ENCODE measurements at places on chromosomes 2 and 18.

DNA sequence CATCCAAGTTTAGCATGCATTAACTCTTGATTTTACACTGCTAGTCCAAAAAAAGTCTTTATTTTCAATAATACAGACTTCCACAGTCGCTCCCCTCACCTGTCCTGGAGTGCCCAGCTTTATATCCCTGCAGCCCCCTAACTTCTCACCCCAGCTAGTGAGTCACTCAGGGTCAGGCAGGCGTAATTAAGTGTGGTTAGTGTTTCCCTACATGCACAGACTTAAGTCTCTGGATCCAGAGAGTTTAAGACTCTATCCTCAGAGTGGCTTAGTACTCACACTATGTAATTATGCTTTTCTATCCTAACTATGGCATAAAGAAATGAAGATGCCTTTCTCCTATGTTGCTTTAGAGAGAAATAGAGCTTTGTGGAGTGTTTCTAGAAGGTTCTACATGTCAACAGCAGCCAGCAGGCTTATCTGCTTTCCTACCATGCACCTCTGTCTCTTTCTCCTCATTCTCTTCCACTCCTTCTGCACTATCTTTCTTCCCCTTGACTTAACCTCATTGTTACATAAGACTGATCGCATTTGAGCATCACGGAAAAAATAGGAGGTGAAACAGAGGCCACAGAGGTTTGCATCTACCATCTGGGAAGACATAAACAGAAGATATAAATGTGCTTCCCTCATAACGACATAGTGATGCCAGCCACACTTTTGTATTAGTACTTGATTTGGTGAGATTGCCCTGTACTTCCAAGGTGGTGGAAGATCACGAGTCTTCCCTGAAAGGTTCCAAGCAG is 34.4 kb upstream of the PMAIP1 start:
- no peak for DNase-seq

DNA sequence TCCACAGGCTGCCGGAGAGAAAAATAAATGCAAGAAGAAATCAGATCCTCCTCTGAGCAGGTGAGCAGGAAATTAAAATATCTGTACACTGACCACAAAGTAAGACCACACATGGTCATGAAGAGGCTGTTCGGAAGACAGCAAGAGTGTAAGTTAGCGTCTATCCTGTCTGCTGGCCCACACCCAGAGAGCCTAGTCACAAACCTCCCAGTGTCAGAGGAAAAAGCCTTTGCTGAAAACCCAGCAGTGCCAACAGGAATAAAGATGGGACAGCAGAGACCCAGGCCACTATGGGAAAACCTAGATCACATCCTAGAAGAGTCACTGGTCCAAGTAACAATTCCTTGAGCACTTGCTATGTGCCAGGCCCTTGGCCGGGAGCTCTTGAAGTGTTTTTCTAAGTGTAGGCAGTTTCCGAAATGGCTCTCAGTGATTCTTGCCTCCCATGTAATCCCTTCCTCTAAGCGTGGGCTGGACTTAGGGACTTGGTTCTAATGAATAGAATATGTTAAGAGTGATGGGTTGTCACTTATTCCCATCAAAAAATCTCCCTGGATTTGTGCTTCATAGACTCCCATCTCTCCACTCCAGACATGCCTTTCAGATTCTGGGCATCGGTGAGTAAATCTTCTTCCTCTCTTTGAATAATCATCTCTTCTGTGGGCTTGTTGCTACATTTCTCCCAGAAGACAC is 110.9 kb upstream of the PKDCC start:
- DNase-seq = no peak

- DNase-seq = no peak
These were observed 125.9 kb downstream of the ACOXL start for GRCh38 chr2:110858135-110858725.

DNA sequence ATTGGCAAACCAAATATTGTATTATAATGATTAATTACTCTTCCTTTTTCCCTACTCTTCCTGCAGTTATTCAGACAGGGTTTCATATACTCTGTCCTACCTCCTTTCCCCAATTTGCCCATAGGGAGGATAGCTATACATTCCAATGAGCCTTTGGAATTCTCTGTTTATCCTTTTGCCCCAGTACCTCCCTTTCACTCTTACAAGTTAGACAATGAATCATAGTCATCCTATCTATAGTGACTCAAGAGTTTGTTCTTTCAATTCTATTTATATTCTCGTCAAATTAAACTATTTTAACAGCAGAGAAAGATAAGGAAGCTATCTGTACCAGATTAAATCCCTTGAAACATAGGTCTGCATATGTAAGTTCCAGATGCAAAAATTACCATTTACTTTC is 437.5 kb downstream of the NR4A2 start:
- no peak for DNase-seq

DNA sequence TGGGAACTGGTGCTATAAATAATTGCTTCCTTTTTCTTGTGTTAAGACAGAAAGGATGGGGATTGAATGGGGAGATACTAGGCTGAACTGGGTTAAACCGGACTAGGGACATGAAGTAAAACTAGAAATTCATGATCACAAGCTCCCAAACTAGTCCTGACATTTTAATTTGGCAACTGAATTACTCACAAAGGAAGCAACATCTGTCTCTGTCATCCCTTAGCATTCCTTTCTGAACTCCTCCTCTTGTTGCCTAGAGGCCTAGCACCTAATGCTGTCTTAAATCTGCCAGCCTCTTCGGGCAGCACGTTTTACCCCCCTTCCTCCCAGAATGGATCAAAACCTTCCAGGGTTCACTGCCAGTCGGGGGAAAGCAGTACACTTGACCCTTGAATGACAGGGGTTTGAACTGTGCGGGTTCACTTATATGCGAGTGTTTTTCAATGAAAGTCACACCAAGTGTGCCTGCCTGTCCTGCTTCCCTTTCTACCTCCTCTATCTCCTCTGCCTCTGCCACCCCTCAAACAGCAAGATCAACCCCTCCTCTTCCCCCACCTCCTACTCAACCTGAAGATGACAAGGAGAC is 8.2 kb downstream of the KCTD1 start:
- DNase-seq = no peak

DNA sequence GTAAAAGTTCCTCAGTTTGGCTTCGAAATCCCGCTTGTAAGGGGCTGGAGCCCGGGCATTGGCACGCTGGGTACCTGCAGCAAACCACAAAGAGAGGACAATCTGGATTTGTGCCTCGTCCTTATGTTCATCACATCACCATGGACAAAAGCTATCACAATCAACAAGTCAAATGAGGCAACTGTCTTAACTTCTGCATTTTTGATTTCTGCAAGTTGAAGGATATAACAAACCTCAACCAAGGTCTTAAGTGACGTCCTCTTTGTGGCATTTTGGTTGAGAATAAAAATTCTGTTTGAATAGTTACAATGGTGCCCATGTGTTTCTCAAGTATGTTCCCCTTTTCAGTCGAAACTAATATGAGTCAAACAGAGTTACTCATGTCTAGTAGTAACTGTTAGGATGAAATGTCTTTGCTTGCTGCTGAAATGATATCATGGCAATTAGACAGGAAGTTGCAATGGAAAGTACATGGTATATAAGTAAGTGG is 70.8 kb upstream of the STK17B start:
- no peak for DNase-seq
